Stimulated activated CD4-positive, alpha-beta T cell treated with anti-CD3 and anti-CD28 coated beads, Interleukin-1b, Interleukin-23, amount 100 ng/mL, for 48 hours (primary cell): ENCODE measurements at places on chromosomes 13 and 19.

DNA sequence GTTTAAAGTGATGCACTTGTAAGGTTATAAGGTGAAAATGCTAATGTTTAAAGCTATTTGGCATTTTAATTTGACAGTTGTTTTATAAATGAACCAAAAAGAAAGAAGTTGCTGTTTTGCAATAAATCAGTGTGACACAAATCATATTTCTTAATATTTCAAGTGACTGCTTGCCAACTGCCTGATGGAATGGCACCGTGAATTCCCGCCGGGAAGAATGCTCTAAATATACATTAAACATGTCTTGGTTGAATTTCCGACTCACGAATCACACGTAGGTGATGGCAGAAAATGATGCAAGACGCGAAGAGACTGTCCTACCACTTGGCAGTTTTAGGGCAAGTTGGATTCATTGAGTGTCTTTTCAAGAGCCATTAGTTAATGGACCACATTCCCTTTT, 3.1 kb upstream of the GJB2 start:
- no peak for DNase-seq

DNA sequence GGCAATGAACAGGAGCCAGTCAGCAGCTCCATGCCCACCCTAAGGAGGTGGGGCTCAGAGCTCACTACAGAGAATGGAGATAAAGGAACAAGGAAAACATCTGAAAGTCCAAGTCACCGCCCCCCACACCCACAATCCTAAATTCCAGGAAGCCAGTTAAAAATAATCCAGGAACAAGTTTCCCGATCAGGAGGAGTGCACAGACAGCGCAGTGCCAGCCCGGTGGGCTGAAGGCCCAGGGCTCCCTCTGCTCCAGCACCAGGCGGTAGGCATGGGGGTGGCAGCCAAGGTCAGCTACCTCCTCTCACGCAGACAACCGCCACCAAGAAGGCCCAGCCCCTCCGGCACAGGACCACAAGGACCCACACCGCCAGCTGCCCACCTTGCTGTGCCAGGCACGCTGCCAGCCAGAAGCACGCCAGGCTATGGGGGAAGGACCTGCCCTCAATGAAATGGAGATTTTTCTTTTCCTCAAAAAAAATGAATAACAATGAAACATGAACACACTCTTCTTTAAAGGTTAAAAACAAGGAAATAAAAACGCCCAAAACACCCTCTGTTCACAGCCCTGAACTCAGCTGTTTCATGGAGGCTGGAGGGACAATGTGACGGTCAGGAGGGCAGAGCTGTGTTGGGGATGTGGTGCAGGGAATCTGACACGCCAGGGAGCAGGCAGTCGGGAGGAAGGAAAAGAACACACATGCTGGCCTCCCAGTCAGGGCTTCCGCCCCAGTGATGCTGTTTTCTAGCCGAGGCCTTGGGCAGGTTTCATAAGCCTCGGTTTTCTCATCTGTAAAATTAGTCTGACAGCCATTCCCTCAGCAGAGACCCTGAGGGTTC, 11.0 kb downstream of the STK24 start:
- no peak for DNase-seq

- DNase-seq: peak; percentile 88
Measured at GRCh38 chr13:40388617-40389016, 277.8 kb downstream of the FOXO1 start.

- DNase-seq: peak; percentile 86
Measured at GRCh38 chr19:49664171-49665035, 1.3 kb downstream of the IRF3 start.

- no peak for DNase-seq
Measured at GRCh38 chr13:112060899-112061366, 6.0 kb upstream of the SOX1 start.

- no peak for DNase-seq
Measured at GRCh38 chr13:113171250-113172125, 13.0 kb downstream of the PROZ start.

DNA sequence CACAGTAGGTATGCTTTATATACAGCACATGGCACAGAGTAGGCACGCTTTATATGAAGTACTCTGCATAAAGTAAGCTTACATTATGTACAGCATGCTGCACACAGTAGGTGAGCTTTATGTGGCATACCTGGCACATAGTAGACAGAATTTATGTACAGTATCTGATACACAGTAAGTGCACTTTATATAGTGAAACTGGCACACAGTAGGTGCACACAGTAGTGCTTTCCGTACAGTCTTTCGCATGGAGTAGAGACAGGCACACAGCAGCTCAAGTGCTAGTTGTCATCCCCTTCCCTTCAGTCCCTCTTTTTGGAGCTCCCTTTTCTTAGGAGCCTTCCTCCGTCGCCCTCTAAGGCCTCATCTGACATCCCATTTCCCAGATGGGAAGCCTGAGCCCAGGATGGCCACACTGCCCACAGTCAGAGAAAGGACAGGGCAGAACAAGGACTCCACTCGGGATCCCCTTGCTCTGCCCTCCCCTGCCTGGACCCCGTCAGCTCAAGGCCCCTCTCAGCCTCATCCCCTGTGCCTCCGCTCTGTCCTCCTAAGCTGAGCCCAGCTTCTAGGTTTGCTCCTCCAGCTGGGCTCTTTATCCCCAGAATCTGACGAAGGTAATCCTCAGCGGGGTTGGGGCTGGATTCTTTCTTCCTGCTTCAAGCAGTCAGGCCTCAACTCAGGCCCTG, 852 bp upstream of the CYP4F12 start:
- no peak for DNase-seq

- peak; percentile 80 for DNase-seq
Measured at GRCh38 chr13:51451467-51452360, 1.1 kb downstream of the INTS6 start.

DNA sequence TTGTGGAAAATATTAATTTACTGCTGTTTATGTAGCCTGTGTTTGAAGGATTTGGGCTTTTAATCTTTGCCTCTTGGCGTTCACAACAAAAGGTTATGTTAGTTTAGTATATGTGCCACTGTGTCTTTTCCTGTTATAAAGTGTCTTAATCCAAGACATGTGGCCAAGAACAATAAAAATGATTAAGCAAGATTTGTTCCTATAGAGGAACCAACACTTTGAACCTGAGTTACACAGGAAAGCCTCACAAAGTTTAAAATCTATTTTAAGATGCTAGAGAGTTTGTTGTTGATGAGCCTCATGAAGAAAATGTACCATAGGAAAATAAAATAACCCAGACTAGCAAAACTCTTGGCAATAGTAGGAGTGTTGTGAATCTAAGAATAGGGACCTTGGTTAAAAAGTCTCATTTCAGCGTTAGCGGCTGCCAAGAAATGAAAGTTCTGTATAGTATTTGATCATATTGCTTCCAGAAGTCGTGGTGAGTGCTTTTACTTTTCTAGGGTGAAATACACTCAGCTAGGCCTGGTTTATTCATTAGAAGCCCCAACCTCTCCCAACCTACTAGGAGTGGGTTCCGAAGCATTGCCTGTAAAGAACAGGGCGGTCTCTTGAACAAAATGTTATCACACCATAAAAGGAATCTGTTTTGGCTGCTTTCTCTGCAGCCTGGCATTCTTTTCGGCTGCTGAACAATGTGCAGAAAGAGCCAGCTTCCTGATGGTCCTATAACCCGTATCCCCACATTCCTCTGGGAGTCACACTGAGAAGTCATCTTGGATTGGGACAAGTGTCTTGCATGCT, 102.6 kb downstream of the LRCH1 start:
- no peak for DNase-seq

DNA sequence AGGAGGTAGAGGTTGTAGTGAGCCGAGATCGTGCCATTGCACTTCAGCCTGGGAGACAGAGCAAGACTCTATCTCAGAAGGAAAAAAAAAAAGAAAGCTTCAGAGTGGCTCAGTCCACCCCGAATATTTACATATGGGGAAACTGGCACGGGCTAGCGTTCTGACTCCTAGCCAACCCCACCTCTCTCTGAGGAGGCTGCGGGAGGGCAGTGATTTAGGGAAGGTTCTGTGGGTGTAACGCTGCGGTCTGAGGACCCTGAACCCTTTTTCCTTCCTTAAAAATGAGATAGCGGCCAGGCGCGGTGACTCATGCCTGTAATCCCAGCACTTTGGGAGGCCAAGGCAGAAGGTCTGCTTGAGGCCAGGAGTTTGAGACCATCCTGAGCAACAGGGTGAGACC, 5.0 kb downstream of the LRRC25 start:
- no peak for DNase-seq
